Left cardiac atrium (tissue), 4 donors: ENCODE measurements at places on chromosomes 6 and 20. TPM values are rescaled to one million over a fixed set of nuclear protein-coding genes. Genes with fewer than 3 reads are reported as not detected.

Gene CEP162
- total RNA-seq = 5.2 TPM

GRCh38 chr6:88609983-88610382 lies 353.4 kb downstream of the RNGTT start:
- DNase-seq = no peak

- no peak for DNase-seq
Measured at GRCh38 chr20:64032706-64033624, 3.0 kb upstream of the C20orf204 start.

Gene NCOA7
- 18.4 TPM for total RNA-seq

Gene HAO1
- total RNA-seq = not detected

DNA sequence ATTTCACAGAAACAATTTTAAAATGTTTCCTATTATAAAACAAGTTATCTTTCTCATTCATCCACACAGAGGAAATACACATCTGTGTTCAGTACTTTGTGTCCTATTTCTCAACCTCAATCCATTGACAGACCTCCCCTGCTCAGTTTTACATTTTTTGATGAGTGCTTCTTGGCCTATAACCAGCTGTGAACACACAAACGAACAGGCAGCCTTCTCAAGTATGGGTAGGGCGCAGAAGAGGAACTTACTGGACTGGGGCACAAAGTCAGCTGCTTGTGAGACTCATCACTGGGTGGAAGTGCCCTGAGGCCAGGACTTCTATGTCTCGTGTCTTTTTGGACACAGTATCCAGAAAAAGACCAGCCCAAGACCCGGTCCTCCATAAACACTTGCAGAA lies 2.8 kb downstream of the RPS6KA2 start:
- no peak for DNase-seq

Gene TJAP1
- 17.4 TPM for total RNA-seq

GRCh38 chr20:14790771-14791620 lies 453.6 kb upstream of the FLRT3 start:
- DNase-seq = no peak

GRCh38 chr6:35427851-35428321 lies 24.3 kb upstream of the FANCE start:
- DNase-seq = no peak

DNA sequence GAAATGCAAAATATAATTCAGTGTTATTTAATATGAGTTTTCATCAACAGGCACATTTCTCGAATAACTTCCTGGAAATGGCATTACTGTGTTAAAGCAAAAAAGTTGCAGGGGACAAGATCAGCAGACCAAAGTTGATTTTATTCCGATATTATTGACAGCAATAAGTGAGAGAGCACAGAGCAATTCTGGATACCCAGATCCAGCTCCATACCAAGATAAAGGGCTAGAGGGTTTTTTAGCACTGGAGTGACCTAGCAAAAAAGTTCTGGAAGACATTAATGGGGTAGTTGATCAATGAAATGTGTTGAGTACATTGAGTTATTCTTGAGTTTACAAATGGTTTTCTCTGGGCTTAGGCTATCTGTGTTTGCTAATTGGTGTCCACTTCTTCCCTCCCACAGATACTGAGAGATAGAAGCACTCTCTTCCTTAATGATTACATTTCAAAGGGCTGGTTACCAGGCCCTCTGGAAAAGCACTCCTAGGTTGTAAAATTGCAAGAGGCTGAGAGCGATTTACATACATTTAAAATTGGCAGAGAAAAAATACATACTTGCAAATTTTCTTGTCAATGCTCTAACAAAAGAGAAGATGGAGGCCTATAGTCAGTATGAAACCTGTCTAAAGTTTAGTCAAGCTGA lies 47.0 kb upstream of the MANEA start:
- no peak for DNase-seq

Gene MROH8
- total RNA-seq = 4.8 TPM

- no peak for DNase-seq
Measured at GRCh38 chr6:19789100-19789803, 47.9 kb upstream of the ID4 start.

Gene IL17F
- not detected for total RNA-seq

Gene NKAIN2
- 2.7 TPM for total RNA-seq
